ENCODE measurements at places on chromosomes 1 and 21.

GRCh38 chr1:20932437-20932977, 145.4 kb upstream of the HP1BP3 start:
- DNase-seq: no peak

- no peak for DNase-seq
These were observed 30.9 kb downstream of the SLC27A3 start for GRCh38 chr1:153805886-153806719.

GRCh38 chr1:81326212-81326611, 474.5 kb upstream of the ADGRL2 start:
- DNase-seq: no peak

GRCh38 chr21:45499970-45500577, 42.2 kb downstream of the SLC19A1 start:
- no peak for DNase-seq

GRCh38 chr1:67040405-67040804, 13.5 kb downstream of the SLC35D1 start:
- no peak for DNase-seq

GRCh38 chr1:18646091-18646785, 15.6 kb downstream of the PAX7 start:
- DNase-seq: no peak

DNA sequence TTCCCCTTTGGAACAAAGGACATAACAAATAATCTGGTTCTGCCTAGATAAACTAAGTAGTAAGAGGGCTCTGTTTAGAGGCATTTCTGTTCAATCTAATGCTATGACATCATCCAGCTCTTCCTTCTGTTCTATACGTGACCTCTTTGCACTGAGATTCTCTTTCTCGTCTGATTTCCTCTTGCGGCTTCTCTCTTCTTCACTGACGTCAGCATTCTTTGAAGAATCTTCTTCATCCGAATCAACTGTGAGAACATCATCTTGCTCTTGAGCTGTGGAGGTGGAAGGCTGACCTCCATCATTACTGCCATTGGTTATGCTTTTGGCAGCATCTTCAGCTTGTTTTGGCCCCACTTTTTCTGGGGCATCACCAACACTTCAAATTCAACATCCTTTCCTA, 130.4 kb downstream of the HS2ST1 start:
- DNase-seq: no peak

DNA sequence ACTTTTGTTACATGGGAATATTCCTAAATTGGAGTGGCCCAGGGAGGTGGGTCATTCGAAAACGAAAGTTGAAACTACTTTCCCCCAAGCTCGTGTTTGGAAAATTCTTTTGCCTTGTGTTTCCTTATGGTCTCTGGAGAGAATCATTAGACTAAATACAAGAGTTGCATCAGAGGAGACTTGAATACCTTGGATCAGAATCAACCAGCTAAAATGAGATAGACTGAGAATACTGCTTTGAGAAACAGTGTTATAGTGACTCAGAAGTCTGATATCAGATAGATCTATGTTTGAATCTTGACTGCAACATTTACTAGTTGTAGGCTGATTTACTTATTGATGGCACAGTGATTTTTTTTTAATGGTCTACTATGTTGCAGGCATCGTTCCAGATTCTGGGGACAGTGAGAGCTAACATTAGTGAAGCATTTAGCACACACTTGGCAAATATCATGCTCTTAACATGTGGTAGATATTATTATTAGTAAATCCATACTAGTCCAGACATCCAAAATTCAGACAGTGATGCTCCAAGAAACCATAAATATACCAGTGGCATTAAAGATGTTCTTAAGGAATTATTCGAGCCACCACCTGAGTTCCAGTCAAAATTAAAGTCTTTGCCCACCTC, 12.9 kb upstream of the ACTN2 start:
- DNase-seq: peak; percentile 72

- DNase-seq: no peak
These were observed 19.9 kb downstream of the NUCKS1 start for GRCh38 chr1:205729945-205730610.

DNA sequence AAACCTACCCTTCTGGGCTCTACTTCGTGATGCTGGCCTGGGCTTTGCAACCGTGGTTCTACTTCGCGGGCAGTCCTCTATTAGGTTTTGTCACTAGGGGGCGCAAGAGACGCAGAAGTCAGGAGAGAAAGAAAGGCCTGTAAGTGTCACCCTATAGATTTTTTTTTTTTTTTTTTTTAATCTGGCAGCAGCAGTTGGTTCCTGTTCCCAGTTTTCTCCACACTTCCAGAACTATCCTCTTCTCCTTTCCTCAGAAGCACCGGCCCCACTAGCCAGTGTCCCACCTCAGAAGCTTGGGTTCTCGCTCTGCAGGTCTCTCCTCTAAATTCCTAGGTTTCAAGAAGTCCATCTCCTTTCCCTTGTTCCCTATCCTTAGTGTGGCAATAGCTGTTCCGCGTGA, 9.1 kb upstream of the LCE2D start:
- peak; percentile 60 for DNase-seq

- DNase-seq: no peak
These were observed 5.6 kb downstream of the JAK1 start for GRCh38 chr1:64960731-64961130.

DNA sequence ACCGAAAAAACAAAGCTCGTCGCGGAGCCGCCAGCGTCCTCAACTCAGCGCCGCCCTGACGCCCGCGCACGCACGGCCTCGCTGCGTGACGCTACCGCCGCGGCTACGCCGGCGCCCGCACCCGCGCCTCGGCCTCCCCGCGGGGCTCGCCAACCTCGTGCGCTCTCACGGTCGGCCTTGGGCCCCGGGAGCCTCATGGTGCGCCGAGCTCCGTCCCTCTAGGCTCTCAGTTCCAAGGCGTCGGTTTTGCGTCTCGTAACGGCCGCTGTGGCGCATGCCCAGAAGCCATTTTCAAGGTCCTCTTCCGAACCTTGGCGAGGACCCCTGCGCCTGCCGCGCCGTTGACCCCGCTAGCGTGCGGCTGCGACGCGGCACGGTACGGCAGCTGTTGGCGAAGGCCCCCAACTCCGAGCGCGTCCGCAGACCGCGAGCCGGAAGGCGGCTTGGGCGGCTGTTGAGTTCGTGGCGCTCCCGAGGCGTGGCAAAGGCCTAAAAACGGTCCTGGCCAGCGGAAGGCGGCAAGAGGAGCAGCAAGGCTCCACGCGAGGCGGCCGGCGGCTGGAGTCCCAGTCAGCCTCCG, at the start of gene HENMT1:
Gene HENMT1 (minus strand): TSS at position 64 of the 580 bp plus-strand sequence. CDS start 1,209 bp downstream, outside the sequence.
- DNase-seq: peak; percentile 66

GRCh38 chr1:200954434-200954833, 59.7 kb downstream of the INAVA start:
- no peak for DNase-seq

GRCh38 chr1:206678490-206678889, 6.2 kb upstream of the MAPKAPK2 start:
- no peak for DNase-seq

GRCh38 chr1:58782178-58783089, 1.4 kb downstream of the JUN start:
- DNase-seq: peak; percentile 41

- peak; percentile 99 for DNase-seq
These were observed 55.7 kb downstream of the GIPC2 start for GRCh38 chr1:78101514-78101913.

- no peak for DNase-seq
These were observed 84.3 kb downstream of the PIK3CD start for GRCh38 chr1:9735800-9736199.

DNA sequence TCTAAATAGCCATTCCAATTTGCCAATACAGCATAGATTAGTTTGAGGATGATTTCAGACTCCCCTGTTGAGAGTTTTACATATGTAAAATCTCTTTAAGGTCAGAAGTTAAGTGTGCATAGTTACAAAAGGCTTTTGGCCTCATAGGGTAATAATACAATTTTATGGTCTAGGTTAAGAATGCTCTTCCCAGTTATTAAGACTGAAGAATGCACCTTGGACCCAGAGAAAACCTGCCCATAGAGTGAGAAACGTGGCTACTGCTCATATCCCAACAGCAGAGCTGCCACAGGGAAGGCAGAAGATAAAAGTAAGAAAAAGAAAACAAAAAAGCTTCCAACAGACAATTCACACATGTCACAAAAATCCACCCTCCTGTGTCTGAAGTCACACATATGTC, 255.9 kb downstream of the LMO4 start:
- no peak for DNase-seq

GRCh38 chr1:204495078-204495753, 611 bp upstream of the PIK3C2B start:
- DNase-seq: no peak

DNA sequence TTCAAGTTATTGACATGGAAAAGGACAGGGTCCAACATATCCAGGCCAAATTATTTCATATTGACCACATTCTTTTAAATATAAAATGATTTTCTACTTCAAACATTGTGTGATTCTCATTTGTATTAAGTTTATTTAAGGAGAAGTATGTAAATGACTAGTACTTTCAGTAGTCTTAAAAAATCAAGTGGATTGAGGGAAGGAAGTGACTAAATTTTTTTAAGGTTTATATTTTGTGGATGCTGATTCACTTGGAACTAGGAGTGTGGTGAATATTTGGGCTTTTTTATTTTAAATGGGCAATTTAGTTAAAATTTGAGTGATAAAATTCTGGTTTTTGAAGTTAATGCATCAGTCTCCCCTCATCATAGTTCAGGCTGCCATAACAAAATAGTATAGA, 10.1 kb downstream of the PRRC2C start:
- no peak for DNase-seq

- no peak for DNase-seq
These were observed 27.7 kb upstream of the C1orf159 start for GRCh38 chr1:1143636-1144035.

GRCh38 chr1:180888870-180889269, 23.8 kb upstream of the KIAA1614 start:
- no peak for DNase-seq

DNA sequence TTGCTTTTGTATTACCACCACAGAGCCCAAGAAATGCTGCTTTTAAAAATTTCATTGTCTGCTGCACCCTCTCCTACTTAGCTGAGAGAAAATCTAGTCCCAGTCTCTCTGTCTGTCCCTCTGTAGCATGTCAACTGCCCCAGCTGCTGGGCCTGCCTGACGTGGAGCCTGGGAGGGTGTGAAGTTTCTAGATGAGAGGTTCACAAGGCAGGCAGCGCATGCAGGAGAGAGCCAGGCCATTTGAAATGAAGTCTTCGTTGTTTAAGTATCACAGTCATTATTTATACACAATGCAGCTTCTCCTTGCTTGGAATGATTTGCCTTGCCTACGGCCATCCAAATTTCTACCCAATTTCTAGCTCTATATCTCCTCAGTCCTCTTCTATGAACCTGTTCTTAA, 306.8 kb upstream of the PLXNA2 start:
- no peak for DNase-seq

- peak; percentile 62 for DNase-seq
These were observed 356.1 kb downstream of the LMO4 start for GRCh38 chr1:87684713-87685205.

DNA sequence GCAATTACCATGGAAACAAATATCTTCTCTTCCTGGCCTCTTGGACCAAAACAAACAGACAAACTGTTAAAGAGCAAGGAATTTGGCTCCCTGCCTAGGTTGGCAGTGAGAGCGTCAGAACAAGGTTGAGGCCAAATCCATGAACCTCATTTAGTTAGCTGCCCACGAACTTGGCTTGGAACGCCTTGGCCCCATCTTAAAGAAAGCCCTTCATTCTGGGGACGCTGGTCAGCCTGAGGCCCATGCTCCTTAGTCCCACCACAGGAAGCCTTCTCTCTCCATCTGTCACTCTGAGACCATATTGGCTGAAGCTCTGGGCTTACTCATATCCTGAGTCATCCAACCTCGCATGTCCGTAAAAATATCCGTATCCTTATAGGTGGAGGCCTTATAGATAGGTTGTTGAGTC, 62.4 kb upstream of the DIRAS3 start:
- DNase-seq: peak; percentile 94

DNA sequence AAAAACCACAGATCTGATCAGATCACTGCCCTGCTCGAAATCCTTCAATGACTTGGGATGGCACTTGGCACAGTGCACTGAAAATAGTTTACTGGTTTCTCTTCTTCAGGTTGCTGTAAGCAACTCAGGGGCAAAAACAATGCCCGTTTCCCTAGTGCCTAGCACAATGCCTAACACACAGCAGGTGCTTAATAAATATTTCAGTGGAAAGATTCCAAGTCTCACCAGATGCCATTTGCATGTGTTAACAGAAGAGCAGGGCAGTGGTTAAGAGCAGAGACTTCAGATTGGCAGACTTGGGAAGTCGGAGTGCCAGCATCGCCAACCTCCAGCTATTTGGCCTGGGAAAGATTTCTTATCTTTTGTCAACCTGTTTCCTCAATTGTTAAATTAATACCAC, 10.9 kb upstream of the METTL25B start:
- DNase-seq: no peak

DNA sequence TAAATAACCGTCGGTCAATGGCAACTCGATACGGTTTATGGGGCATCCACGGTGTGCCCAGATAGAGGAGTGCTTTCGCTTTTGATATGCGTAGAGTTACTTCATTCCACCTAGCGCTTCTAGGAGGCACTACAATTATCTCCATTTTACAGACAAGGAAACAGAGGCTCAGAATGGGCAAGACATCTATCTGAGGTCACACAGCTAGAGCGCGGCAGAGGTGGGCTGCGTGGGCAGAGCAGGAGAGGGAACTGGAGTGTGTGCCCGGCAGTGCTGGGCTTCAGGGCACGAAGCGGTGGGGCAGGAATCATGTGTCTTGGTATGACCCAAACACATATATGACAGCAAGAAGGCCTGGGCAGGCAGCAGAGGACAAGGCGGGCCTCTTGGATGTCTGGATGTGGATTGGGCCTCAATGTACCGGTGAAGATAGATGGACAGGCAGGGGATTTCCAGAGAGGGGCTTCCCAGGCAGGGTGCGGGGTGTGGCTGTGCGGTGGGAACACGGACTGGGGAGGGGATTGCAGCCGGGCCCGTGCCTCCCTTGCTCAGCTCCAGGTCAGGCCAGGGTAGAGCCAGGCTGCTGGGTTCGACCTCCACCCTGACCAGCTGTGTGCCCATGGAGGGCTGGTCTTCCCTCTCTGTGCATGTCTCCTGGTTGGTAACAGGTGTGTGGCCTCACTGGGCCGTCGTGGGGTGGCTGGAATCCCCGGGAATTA, 21.2 kb downstream of the TP73 start:
- no peak for DNase-seq

DNA sequence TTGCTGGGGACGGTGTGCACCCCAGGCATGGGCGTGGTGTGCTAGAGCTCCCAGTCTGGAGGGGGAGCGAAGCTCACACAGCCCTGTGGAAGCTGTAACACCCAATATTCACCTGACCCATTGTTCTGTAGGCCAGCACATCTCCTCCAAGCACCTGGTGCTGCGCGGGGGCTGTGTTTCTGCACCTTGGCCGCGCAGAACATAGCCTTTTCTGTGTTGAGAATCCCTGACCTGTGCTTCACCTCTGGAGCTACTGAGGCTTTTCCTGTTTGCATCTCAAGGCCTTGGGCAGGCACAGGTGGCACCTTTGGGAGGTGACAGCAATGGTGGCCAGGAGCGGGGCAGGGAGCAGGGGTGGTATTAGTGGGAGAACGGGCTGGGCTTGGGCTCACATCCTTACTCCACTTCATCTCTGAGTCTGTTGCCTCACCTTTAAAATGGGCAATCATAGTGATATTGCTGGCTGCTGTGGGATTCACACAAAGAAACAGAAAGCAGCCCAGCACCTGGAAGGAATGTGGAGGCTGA, 343.9 kb upstream of the AJAP1 start:
- DNase-seq: no peak

GRCh38 chr1:159851407-159851806, 11.1 kb downstream of the VSIG8 start:
- no peak for DNase-seq

- no peak for DNase-seq
These were observed 2.8 kb downstream of the PHTF1 start for GRCh38 chr1:113756461-113756860.

All from fibroblast of the aortic adventitia (primary cell).